Renal cortex interstitium (tissue), 15 donors: ENCODE measurements at places on chromosomes 1 and 21.

- no peak for DNase-seq
Measured at GRCh38 chr21:45236481-45236880, 51.2 kb downstream of the POFUT2 start.

DNA sequence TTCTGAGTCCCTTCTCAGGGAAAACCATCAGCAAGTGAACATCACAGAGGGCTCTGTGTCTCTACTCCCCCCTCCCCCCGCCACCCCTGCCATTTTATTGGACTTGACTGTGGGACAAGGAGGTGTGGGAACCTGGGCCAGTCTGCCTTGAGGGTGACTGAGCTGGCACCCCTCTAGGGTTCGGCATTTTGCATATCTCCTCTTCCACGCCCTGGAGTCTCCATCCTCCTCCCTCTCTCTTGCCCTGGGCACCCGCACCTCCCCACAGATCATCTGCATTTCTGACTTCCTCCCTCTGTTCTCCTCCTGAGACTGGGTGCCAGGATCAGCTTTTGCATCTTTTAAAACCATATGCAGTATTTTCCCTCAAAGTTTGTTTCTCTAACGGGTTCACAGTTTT, 107.1 kb upstream of the ERRFI1 start:
- no peak for DNase-seq

- DNase-seq, result no peak
Measured at GRCh38 chr1:197572169-197572568, 203.1 kb downstream of the DENND1B start.

DNA sequence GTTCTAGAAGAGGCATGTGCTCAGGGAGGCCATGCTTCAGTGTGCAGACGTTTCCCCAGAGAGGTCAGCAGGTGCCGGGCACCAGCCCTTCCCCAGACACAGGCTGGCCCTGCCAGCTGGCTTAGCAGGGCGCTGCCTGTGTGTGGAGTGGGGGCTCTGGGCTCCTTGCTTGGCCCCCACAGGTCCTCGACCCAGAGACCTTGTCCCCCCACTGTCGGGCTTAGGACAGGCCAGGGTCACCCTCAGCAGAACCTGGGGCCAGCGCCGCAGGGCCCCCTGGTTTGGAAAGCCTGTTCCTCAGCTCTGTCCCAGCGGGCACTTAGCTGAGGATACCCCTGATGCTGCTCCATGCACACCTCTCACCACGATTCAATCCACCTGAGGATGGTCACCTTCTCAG, 172.3 kb upstream of the ARHGEF16 start:
- DNase-seq, result no peak

DNA sequence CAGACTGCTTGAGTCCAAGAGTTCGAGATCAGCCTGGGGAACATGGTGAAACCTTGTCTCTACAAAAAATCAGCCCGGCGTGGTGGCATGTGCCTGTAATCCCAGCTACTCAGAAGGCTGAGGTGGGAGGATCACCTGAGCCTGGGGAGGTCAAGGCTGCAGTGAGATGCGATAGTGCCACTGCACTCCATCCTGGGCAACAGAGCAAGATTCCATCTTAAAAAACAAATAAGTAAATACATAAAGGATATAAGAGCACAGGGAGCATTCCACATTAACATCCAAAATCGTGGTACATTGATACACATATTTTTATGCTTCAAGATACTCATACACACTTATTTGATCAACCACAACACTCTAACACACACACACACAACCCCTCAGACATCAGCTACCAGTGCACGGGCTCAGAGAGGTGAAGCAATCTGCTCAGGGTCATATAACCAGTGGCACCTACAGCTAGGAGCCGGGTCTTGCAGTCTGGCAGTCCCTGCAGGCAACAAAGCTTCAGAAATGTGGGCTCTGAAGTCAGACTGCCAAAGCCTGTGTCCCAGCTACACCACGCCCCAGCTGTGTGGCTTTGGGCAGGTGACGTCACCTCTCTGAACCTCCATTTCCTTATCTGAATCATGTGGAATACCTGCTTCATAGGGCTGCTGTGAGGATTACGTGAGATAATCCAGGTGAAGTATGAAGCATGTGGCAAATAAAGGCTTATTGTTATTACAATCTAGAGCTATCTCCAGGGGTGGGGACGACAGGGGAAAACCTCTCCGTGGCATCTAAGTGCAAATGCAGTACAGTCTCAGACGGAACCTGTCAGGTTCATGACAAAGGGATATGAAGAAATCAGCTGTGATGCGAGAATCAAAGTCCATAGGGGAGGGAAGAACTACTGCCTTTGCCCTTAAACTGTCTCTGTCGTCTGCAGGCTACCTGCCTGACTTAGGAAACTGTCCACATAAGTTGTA, 4.8 kb upstream of the CRYBG2 start:
- no peak for DNase-seq

GRCh38 chr1:174447866-174448530, at the start of gene GPR52:
Gene GPR52 (plus strand): TSS chr1:174447964. CDS start chr1:174448112, 148 bp downstream.
- no peak for DNase-seq

DNA sequence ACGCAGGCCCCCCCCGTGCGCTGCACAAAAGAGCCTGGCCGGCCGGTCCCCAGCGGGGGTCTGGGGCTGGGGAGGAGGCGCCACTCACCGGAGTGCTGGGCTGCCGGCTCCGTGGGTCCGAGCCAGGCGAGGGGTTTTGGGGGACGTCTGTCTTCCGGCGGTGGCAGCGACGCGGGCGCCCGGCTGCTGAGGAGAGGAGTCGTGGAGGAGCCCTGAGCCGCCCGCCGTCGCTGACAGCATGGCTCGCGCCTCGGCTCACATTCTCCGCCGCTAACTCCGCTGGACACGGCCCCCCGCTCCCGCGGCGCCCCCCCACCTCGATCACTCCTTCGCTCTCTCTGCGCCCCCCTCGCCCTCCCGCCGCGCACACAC, 649 bp downstream of the AHDC1 start:
- no peak for DNase-seq
